ENCODE measurements at places on chromosomes 6 and 20.

- DNase-seq = no peak
Measured at GRCh38 chr20:7695635-7696034, 244.6 kb downstream of the HAO1 start.

GRCh38 chr6:168956141-168956838 is 297.4 kb downstream of the THBS2 start:
- no peak for DNase-seq

DNA sequence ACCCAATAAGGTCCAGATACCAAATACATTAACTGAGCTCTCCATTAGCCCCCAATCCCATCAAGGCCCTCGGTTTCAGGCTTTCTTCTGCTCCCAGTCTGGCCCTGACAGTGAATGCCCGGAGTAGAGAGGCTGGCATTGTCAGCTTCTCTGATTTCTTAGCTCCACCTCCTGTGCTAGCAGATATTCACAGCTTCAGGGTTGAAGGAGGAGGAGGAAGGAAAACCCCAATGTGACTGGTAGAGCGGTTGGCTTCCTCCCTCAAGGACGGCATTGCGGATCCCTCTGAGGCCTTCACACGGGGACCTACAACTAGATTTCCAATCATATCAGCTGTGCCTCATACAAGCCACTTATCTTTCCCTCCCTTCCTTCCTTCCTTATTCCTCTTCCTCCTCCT is 164.1 kb upstream of the SYNDIG1 start:
- DNase-seq = no peak

DNA sequence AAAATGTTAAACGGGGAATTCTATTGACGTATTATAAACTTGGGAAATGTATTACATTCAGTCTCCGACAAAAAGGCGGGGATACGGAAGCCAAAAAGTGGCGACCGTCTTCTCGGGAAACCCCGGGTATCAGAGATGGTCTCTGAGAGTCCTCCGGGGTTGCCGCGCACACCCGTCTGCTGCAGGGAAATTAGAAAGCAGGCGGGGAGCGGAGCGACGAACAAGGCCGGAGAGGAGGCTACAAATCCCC is 1.5 kb downstream of the SALL4 start:
- no peak for DNase-seq

DNA sequence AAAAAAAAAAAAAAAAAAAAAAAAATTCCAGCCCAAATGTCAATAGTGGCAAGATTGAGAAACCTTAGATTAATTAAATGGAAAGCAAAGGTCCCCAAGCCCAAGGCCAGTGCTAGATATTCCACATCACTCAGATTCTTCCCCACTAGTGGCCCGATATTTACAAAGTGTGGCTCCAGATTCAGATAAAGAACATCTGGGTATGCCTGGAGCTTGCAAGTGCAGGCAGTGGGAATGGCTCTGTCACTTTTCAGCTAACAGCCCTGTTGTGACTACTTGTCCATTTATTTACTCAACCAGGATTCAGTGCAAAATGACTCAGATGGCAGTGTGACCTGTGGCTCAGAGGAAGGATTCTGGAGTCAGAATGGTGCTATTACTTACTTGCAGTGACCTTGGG is 8.2 kb upstream of the KCNB1 start:
- DNase-seq = no peak

- no peak for DNase-seq
Measured at GRCh38 chr20:25078662-25079061, 3.3 kb downstream of the VSX1 start.

DNA sequence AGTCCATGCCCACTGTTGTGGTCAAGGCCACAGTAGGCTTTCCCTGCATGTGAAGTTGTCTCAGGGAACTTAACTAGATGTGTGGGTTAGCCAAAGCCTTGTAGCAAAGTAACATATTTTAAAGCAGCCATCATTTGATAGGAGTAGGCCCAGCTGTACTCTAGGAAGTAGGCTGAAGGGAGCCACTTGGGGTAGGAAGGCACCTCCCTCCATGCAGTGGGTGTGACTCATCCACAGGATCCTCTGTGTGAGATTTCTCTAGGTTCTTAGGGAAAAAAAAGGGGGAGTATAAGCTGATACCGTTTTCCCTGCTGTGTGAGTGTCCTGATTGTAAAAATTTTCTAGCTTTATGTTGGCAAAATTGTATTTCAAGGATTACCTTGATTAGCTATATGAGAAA is 44.7 kb downstream of the VAPB start:
- DNase-seq = no peak

DNA sequence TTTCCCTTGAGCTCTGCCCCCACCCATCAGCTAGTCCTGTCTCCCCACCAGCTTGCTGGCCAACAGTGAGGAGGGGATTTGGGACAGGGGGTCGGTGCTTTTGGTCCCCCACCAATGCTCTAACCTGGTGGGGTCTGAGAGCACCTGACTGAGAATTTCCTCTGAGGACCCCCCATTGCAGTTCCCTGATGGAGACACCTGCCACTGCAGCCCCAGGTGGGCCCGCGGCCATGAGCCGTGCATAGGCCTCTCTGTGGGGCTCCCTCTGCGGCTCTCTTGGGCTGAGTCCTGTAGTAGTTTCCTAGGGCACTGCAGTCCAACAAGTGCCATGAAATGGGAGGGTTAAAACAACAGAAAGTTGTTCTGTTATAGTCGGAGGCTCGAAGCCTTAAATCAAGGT is 172.2 kb upstream of the SNX9 start:
- no peak for DNase-seq

- DNase-seq = no peak
Measured at GRCh38 chr6:12313992-12314589, 23.9 kb downstream of the EDN1 start.

DNA sequence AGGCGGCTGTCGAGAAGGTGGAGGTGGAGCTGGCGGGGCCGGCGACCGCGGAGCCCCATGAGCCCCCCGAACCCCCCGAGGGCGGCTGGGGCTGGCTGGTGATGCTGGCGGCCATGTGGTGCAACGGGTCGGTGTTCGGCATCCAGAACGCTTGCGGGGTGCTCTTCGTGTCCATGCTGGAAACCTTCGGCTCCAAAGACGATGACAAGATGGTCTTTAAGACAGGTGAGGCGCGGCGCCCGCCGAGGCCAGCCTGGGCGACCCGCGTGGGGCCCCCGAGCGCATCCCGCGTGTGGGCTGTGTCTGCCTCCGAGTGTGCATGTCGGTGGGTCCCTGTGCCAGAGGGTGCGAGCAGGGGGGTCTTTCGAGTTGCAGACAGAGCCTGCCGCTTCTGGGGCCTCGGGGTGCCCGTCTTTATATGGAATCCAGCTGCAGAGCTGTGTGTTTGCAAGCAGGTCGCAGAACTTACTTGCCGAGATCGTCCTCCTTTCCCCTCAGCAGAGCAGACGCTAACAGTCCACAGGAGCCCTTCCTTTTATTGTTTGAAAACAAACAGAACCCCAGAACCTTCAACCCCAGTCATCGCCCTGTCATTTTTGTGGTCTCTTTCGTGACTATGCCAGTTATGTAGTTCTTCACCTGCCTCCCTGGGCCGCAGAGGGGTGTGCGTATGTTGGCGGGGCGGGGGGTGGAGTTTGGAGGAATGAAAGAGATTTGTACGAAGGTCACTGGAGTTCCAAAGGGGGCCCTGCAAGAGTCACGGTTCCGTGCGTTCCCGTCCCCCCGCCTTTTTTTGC is 766 bp downstream of the SLC16A10 start:
- no peak for DNase-seq

DNA sequence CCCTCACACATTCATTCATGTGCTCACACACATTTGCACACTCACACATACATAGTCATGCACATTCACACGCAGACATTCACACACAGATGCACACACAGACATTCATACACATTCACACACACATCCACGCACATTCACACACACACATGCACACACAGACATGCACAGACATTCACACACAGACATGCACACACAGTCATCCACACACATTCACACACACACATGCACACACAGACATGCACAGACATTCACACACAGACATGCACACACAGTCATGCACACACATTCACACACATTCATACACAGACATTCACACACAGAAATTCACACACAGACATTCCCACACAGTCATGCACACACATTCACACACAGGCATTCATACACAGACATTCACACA is 147.3 kb downstream of the PACRG start:
- DNase-seq = no peak

DNA sequence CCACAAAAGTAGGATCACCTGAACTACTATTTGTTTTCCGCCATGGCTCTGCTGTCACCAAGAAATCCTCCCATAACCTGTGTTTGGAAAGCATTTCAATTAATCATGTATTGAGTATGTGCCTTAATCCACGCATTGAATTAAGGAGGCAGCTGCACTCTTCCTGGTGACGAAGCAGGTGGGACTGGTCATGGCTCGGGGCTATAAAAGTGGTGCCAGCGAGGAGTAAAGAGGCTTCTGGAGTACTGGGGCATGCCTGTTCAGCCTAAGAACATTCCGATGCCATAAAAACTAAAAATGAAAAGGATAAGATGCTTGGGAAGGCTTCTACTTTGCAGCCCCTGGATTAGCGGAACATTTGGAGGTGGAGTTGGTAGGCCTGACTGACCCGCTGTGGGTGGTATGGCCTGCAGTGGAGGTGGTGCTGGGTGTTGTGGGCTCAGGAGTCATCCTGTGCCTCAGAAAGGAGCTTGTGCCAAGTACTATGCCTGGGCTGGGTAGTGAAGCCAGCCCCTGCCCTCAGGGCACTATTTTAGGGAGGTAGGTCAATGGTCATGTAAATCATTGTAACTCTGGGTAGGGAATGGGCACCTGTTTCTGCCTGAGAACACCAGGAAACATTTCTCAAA is 110.5 kb downstream of the B3GAT2 start:
- DNase-seq = no peak

- DNase-seq = no peak
Measured at GRCh38 chr6:119076173-119076572, 2.3 kb downstream of the FAM184A start.

DNA sequence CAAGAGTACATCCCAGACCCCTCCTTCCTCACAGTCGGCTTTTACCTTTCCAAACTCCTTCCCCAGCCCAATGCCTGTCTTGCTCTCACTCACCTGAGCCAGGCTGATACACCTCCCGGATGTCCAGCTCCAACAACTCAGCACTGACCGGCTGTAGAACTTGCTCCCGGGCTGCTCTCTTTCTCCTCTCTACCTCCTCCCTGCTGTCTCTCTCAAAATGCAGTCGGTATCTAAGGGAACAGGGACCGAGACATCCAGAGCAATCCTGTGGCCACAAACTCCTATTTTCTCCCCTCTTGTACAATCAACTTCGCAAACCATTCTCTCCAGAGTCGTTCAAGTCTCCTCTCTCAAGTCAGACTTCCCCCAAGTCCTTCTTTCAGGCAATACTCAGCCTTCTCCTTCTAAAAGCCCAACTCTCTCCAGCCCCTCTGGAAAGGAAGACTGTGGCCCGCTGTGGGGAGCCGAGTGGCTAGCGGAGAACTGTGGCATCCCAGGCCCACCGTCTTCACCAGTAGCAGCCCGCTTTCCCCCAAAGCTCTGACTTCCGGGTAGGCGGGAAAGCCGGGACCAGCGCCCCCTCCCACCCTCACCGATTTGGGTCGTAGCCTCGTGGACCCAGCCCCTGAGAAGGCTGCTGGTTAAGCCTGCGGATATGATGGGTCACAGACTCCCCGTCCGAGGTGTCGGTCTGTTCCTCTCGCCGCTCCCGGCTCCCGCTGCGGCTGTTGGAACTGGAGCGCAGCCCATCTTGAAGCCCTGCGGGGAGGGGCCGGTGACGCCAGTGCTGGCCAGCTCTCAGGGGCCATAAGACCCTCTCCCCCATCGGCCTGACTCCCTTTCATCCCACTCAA is 1.1 kb downstream of the GNL1 start:
- no peak for DNase-seq

DNA sequence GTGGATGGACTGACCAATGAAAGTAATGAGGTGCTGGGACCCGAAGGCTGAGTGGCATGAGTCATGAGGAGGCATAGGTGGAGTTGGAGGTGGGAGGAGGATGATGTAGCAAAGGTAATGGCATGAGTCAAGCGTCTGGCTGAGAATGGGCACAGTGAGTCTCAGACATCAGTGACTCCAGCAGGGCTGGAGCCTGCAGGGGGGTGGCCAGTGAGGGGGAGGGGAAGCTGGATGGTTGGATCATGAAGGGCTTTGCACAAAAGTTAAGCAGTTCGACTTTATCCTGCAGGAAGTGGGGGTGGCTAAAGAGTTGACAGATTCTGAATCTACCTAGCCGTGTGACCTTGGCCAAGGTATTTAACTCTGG is 99.0 kb upstream of the IYD start:
- DNase-seq = no peak

DNA sequence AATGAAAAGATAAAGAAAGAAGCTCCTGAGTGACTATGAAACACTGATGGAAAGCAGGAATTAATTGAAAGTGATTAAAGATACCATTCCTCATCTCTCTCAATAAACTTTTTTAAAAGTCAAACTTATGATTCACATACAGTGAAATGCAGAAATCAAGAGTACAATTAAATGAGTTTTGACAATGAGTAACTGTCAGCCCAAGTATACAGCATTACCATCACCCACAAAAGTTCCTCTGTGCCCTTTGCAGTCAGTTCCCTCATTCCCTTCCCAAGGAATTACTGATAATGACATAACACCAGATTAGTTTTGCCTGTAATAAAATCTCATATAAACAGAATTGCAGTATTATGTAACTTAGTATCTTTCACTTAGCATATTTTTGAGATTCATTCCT is 44.5 kb downstream of the ATG5 start:
- no peak for DNase-seq

DNA sequence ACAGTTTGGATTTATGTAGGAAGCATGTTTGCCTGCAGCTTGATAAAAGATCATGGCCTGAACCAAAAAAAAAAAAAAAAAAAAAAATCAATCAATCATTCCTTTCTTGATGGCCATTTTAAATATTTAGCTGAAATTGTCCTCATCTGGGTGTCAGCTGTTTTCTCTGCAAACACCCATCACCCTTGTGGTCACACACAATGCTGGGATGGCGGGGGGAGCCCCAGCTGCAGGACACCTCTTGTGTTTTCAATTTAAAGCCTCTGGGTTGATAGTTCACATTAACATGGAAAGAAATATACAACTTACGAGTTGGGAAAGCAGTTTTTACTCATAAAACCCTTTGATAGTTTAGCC is 160.4 kb downstream of the ZFP64 start:
- no peak for DNase-seq

DNA sequence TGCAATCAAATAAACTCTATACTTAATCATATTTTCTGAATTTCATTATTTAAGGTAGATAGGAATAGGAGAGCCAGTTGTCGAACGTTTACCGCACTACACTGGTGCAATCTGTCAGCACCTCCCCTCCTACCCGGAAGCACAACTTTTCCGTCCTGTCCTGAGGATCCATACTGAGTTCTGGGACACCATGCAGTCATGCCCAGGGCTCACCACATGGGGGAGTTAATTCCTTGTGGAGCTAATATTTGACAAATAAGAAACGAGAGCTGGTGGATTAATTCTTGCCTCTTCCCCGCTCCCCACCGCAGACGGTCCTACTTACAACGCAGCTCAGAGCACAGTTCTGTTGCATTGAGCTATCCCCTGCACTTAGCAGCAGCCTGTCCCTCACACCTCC is 107.7 kb upstream of the RALGAPA2 start:
- DNase-seq = no peak

DNA sequence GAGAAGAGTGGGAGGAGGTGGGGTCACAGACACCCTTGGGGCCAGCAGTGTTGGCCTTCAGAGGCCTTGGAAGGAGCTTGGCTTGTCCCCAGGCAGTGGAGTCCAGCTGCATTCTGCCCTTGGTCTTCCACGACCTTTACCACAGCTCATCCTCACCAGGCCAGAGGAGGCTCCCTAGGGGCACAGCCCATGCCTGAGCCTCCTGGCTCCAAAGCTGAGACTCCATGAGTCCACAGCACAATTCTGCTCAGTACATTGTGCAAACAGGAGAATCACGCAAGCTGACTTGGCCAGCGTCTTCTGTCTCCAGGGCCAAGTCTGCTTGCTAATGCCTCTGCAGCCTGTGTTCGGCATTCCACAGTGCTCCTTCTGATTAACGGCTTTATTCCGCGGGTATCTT is 337.2 kb downstream of the SMOC2 start:
- DNase-seq = no peak

Data from NCI-H1694 (cell line).